ENCODE measurements at places on chromosomes 2 and 18. TPM values are rescaled to one million over a fixed set of nuclear protein-coding genes. Genes with fewer than 3 reads are reported as not detected.
A peak's percentile ranks its signal among the peaks of the same experiment; 100 is the strongest.

DNA sequence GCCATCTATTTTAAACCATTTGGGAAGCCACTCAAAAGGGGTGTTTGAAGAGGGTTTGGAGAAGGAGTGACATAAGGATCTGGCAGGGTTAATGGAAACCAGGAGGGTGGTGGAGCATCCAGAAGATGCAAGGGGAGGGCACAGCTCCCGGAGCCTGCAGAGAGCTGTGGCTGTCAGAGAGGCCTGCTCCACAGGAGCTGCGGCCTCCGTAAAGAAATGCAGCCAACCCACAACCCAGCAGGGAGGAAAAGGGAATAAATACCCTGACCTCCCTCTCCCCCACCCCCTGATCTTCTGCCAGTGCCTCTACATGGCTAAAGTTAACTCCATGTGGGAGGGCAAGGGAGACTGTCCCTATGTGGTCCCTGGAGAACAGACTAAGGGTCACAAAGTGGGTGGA, 567.1 kb upstream of the POU3F3 start:
- no peak for DNase-seq

SERTAD2 gene
- total RNA-seq: 15.6 TPM

DNA sequence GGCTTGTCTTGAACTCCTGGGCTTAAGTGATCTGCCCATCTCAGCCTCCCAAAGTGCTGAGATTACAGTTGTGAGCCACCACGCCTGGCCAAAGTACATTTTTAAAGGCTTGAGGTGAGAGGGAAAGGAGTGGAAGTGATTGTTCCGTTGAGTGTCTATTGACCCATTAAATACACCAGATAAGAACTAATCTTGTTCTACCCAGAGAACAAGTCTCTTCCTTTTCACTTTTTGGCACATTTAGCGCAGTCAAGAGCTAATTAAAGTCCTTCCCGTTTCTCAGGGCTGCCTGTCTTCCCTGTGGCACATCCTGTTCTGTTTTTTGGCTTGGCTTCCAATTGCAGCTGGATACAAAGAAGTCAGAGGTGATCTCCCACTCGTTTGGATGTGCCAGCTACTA, 172.3 kb downstream of the ALPK2 start:
- peak; percentile 55 for DNase-seq

DNA sequence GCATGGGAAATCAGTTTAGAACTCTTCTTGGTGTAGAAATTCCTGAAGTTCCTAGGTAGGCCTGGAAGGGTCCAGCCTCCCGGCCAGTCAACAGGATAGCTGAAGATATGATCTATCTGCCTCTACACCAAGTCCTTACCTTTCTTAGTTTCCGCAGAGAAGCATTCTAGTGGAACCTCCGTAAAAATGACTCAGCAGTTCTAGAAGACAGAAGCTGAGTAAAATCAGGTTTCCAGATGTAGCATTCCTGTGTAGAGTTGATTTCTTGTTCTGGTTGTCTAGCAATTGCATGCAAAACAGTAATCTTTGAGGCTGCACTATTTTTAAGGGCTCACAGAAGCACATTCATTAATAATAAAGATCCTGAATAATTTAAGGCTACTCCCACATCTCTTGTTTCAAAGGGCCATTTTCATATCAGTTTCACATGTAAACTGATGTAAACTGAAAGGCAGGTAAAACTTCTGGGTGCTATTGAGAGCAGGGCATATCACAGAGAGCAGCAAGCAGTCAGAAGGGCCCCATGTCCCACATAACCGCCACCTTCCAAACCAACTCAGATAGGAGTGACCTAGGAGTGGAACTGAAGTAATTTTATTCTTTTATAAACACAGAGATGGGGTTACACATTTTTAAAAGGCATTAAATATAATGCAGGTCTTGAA, 3.2 kb upstream of the DYTN start:
- no peak for DNase-seq

DNA sequence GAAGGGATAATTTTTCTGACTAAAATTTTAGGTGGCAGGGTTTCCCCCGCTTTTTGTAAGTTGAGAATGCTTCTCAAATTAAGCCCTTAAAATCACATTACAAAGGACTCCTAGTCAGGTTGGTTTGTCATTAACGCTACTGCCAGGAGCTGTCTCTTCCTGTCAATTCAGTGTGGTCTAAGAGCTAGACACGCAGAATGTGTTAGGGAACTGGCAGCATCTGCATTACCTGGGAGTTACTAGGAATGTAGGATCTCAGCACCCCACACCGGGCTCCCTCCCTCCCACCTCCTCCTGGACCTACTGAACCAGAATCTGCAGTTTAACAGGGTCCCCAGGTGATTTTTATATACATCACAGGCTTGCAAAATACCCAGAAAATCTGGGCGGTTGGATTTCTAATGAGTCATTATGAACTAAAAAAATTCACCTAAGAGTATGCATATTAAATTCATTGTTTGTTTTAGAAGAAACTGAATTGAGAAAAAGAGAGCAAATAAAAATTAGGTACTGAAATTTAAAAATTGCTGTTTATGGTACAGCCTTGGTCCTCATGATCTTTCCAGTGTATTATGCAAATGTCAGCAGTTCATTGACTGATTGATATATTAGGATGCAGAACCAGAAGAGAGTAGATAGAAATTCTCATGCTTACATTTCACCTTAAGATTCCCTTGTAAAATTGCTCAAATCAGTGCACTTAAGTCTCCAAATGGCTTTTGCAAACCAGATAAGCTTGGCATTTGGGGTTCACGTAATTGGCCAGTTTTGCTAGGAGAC, 130.9 kb upstream of the ITGA6 start:
- no peak for DNase-seq

GRCh38 chr18:8424917-8425725, 184.1 kb upstream of the RAB12 start:
- DNase-seq: no peak

WNT6 gene
- total RNA-seq: 164 TPM

- DNase-seq: no peak
Observed at GRCh38 chr18:36467614-36468013, 170.1 kb downstream of the FHOD3 start.

- DNase-seq: no peak
Observed at GRCh38 chr2:43738257-43738656, 35.6 kb upstream of the DYNC2LI1 start.

DNA sequence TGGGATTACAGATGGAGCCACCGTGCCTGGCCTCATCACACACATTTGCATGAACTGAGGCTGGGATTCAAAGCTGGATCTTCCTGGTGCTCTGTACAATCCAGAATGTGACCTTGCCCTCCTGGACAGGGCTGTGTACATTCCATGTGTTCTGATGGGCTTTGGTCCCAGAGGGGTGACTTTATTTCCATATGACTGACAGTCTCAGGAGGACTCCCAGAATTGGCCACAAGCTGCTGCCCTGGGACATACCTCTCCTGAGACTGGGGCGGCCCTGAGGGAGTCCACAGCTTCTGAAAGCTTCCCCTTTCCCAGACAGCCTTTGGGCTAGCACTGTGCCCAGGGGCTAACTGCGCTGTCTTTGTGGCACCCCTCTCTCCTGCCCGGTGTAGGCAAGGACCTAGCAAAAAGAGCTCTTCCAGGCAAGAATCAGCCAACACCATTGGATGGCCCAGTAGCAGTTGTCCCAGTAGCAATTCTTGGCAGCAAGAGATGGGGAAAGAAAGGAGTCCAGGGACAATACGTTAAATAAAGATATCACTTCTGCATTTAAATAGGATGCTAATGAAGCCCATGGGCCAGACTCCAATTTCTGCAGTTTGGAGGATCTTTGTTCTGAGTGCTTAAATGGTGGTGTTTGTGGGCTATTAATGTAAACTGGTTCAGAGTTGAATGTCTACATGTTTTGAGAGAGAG, 26.4 kb upstream of the ZNF532 start:
- DNase-seq: no peak

AAK1 gene
- 109 TPM for total RNA-seq

TWIST2 gene
- 6.7 TPM for total RNA-seq

GRCh38 chr2:165911231-165911630, 42.3 kb downstream of the TTC21B start:
- DNase-seq: no peak

DNA sequence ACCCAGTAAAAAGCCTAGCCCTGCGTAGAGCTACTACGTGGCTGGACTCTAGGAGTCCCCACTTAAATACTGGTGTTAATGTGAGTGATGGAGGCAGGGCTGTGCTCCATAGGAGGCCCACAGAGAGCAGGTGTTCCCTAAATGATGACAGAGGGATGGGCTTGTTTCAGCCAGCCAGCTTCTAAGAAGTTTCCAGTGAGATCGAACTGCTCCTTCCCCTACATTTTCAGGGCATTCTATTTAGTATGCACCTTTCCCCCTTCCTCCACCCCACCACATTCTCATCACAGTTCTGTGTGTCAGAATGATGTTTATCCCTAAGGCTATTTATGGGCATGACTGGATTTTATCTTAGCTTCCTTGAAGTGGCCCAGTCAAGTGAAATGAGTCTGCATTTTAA, 213.0 kb downstream of the TRIB2 start:
- DNase-seq: no peak

ASAP2 gene
- total RNA-seq: 33.2 TPM

DNA sequence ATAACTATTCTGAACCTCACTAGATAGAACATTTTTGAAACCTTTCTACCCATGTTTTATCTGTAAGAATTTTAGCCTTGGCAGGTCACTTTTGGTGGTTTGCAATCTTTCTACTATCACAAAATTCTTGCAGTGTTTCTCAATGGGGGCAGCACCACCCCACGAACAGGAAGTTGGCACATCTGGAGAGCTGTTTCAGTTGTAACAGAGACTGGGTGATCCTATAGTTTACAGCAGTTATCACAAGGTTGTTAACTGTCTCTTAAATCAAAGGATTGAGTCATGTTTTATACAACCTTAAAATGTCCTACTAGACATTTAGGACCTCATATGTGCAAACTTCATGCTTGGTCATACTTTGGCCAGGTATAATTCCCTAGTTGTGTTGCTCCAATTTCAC, 829.2 kb downstream of the ERBB4 start:
- DNase-seq: no peak

DNA sequence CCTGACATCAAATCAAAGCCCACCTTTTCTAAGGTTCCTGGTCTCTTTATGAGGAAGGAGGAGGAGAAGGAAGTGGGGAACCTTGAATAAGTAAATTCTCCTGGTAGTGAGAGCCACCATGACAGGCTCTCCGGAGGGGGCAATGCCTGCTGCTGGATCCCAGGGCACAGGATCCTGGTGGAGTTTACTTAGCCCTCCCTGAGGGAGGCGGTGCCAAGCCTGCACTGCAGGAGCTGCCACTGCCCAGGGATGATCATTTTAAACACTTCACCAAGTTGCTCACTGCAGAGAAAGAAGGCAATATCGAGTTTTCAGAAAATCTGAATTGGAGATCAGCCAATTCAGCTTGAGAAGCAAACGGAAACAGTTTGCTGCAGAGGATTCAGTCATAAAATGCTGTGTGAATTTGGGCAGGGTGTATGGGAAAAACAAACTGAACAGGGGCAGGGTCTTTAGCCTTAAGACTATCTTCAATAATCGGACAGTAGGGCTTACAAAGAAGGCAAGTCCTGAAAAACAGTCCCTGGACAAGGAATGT, 200.7 kb downstream of the RAD51AP2 start:
- DNase-seq: no peak

DNA sequence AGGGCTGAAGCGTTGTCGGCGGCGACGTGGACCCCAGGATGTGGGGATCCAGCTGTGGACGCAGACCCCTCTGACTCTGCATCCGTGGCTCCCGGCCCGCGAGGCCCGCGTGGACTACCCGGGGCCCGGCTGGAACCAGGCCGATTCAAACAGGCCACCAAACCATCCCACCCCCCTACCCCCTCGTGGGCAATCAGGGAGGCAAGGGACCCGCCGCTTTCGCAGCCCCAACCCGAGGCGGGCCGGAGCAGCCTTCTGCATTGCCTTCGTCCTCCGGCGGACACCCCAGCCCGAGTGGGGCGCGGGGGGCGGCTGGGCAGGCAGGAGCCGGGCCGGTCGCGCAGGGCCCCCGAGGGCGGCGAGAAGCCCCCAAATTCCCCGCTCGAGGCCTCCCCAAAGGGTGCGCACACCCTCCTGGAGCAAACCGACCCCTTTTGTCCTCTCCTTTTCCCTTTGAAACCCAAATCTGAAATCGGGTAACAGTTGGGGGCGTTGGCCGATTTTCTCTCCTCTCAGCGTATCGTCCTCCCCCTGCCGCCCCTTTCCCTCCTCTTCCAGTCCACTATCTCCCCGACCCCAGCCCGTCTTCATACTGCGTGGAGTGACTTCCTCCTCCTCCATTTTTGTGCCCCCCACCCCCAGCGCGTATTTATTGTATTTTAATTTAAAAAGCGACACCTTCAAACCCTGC, 7.4 kb downstream of the SP9 start:
- no peak for DNase-seq

GRB14 gene
- not detected for total RNA-seq

DNA sequence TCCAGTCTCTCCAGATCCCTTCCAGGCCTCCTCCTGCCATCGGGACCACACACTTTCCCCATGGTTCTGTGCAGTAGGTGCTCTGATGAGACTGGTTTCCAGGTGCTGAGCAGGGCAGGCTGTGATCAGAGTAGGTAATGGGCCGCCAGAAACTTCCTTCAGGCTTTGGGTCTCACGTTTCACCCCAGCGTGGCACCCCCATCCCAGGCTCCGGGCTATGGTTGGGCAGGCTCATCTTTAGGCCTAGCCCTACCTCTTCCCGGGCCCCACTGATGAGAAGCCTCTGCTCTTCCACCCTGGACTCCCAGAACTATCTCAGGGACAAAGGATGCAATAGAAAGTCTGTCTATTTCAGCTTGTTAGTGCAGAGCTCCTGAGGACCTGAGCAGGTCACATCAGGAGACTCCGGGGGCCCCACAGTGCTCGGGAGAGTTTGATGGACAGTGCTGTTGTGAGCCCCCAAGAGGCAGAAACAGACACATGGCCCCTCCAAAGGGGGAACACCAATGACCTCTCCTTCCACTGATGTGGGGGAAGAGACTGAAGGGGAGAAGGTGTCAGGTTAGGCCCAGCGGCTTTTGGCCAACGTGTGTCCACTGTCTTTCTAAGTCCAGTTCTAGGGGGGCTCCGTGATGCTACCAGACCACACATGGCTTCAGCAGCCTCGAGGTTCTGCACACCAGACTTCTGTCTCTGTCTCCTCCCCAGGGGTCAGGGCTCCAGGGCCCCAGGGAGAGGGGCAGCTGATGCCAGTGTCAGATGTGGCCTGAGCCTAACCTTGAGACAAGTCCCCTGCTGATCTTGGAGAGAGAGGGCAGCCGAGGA, 5.8 kb upstream of the PROM2 start:
- no peak for DNase-seq

SPP2 gene
- total RNA-seq: not detected

Measured in transverse colon (tissue), 4 donors.